NAMALWA (cell line): ENCODE measurements at places on chromosomes 1 and 21.

DNA sequence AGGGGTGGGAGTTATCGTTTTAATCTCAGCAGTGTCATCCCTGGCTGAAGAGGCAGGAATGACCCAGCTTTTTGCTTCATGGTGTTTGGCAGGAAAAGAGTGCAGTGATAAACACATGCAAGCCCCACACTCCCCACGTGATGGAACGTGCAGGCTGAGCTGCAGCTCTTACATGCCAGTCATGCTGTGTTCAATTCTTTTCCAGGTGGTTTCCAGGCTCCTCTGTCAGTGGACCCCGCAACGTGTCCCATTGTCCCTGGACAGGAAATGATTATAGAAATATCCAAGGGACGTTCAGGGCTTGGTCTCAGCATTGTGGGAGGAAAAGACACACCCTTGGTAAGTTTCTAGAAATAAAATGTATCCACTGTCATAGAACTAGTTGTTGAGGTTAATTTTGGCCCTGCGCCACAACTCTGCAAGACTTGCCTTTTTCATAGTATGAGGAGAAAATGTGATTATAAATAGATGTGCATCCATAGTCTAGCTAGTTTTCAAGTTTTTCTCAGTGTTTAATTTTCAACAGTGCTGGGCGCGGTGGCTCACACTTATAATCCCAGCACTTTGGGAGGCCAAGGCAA is 110.2 kb upstream of the L1TD1 start:
- no peak for DNase-seq

DNA sequence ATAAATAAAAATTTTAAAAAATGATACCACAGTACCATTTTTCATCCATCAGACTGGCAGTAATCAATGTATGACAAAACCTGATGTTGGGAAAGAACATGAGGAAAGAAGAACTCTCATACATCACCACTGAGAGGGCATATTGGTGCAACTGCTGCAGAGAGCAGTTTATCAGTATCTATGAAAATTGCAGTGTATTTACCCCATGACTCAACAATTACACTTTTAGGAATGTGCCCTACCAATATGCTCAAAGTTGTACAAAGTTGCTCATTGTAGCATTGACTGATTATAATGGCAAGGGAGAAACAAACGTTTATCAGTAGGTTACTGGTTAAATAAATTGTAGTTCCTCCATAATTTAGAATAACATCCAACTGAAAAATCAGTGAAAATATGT is 36.7 kb downstream of the CATSPERE start:
- no peak for DNase-seq

GRCh38 chr1:92975551-92976232 is 14.4 kb upstream of the DIPK1A start:
- peak; percentile 80 for DNase-seq

- no peak for DNase-seq
Measured at GRCh38 chr1:15279576-15280230, 32.7 kb downstream of the FHAD1 start.

DNA sequence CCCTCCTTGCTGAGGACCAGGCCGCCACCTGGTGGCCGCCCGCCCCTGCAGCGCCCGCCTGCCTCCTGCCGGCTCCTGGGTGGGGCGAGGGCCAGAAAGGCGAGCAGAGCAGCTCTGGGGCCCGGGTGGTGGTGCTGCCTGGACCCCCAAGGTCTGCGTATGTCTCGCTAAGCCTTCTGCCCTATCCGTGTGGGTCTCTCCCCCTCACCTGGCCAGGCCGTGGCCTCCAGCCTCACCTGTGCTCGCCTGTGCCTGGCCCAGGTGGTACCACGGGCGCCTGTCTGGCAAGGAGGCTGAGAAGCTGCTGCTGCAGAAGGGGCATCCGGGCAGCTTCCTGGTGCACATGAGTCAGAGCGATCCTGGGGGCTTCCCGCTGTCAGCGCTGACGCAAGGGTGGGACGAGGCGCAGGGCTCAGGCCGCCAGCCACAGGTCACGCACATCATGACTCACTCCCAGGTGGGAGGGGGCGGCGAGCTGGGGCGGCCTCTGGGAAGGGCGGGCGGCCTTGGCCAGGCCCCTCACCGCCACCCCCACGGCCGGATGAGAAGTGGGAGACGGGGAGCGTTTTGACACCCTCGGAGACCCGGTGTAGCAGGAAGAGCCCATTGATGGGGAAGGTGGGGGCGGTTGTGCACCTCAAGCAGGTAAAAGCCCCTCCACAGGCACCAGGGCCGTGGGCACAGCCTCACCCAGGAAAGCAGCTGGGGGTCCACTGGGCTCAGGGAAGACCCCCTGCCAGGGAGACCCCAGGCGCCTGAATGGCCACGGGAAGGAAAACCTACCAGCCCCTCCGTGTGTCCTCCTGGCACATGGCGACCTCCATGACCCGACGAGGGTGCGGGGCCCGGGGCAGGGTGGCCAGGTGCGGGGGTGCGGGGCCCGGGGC is 9.9 kb downstream of the RNF223 start:
- DNase-seq, result peak; percentile 78

- no peak for DNase-seq
Measured at GRCh38 chr21:45042664-45043161, 31.7 kb upstream of the ADARB1 start.

GRCh38 chr1:155069551-155070157 is 6.1 kb downstream of the EFNA4 start:
- no peak for DNase-seq

GRCh38 chr1:85396194-85396593 is 68.8 kb downstream of the DDAH1 start:
- no peak for DNase-seq

DNA sequence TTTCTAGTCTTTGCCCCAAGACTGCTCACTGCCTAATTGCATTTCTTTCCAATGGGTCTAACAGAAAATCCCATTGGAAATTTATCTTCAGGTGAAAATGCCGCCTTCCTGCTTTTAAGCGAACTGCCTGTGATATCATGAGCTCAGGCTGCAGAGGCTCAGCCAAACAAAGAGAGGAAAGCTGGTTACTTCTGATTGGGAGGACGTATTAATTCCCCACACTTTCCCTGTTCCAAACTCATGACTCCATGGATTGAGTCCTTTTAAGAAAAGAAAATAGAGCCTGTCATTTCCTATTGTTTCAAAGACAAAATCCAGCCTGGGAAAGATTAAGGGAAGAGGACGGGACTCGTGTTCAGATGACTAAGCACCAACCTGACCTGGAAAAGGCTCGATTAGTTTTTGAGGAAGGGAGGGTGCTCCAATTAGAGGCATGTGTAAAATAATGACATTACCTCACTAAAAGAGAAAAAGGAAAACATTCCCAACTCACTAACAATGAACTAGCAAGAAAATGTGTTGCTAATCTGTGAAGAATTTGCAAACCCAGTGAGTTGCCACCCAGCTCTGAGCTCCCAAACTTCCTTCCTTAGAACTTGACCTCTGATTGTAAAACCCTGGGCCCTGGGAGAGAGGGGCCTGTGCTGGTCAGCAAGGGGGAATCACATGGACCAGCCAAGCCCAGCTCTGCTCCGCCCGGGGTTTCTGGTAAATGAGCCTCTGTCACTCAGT is 61.2 kb downstream of the TCP10L start:
- no peak for DNase-seq

GRCh38 chr1:226576601-226577000 is 28.0 kb downstream of the STUM start:
- DNase-seq, result no peak

- no peak for DNase-seq
Measured at GRCh38 chr1:110555807-110556470, 37.0 kb upstream of the KCNA10 start.

DNA sequence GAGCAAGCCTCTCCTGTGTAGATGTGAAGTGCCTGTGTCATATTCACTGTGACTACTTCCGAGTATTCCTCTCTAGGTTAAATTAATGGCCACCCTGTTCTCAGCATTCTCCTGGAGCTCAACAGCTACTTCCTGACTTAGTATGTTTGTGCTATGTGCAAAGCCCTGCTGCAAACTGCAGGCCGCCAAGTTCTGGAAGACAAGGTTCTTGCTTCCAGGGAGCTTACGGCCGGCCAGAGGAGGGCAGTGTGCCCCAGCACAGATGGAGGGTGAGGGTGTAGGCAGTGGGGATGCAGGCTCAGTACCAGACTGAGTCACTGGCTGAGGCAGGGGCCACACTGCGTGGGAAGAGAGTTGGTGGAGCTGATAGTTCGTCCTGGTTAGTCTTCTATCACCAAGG is 43.2 kb downstream of the ELK4 start:
- DNase-seq, result peak; percentile 48

GRCh38 chr1:33041026-33041425 is 4.3 kb upstream of the AK2 start:
- DNase-seq, result no peak

DNA sequence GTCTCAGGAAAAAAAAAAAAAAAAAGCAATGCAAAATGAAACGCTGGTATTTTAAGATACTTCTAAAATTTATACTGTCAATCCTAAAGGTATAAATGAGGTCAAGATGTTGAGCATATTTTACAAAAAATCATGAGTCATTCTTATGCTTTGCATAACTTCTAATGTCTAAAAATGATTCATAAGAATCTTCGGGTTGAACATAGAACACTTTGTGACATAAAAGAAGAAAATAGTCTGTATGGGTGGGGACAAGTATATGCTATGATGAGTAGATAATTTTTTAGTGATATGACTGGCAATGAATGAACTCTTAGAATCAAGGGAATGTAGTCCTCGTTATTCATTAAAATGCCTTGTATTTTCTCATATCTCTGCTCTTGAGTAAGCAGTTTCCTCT is 416.9 kb upstream of the USP24 start:
- DNase-seq, result no peak

GRCh38 chr1:78388275-78388674 is 102.5 kb upstream of the PTGFR start:
- no peak for DNase-seq

GRCh38 chr1:164614316-164614715 is 55.3 kb downstream of the PBX1 start:
- no peak for DNase-seq

DNA sequence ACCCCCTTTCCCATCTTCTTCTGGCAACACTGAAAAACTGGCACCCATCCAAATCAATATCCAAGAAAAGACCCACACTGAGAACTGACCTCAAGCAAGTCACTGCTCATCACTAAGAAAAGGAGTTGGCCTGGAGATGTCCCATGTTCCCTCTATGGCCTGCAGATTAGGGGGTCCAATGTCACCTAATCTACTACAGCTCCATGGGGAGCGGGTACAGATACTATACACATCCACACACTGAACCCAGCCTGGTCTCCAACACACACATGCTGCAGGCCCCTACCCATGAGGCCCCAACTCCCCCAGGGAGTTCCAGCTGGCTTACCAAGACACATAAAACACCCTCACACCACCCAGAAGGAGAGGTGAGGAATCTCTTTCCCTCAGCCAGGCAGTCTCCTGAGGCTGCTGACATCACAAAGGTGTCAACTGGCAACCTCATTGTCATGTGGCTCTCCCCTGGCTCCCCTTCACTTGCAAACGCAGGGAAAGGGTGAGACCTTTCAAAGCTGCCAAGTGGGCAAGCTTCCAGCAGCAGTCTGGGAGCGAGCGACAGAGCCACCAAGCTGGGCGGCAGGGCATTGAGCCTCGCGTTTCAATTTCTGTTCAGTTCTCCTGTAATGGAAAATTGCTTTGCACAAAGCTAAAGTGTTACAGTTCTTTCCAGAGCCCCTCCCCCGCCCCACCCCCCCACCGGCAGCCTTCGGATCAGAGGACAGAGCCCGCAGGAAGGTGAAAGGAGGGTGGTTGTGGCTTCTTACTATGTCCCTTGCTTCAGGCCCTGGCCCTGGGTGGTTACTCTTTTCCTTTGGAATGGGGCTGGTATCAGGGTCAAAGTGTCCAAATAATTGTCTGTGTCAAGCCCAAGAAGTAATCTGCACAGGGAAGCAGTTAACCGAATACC is at the start of gene LRRC52:
Gene LRRC52, plus strand, starts transcription at position 469 of the 907 bp plus-strand sequence. Its CDS starts 297 bp downstream, at position 766.
- DNase-seq, result no peak

DNA sequence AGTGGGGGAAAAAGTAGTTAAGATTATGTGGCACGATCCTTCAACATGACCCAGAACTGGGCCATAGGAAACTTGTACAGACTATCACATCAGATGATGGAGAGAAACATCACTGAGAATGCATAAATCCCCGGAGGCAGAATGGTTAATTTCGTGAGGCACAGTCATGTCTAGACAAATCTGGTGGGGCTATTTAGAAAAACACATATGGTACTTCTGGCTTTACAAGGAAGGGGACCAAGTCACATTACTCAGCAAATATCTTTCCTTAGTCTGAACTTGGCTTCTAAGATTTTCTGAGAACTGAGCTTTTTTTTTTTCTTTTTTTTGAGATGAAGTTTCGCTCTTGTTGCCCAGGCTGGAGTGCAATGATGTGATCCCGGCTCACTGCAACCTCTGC is 9.2 kb upstream of the UQCRHL start:
- DNase-seq, result no peak

DNA sequence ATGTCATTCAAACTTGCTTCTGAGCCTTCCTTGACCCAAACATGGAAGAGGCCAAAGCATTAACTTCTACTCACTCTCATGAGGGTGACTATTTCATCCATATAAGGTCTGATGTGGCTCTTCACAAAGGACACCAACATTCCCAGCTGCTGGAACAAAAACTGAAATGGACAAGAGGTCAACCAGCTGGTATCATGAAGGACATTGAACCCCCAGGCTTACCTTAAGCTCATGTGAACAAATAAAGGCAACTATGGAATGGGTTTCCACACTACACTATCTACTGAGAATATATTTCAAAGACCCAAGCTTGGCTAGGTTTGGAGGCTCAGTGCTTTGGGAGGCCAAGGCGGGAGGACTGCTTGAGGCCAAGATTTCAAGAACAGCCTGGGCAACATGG is 26.9 kb downstream of the ANGPTL7 start:
- no peak for DNase-seq

- no peak for DNase-seq
Measured at GRCh38 chr1:163531345-163531744, 209.6 kb downstream of the NUF2 start.

DNA sequence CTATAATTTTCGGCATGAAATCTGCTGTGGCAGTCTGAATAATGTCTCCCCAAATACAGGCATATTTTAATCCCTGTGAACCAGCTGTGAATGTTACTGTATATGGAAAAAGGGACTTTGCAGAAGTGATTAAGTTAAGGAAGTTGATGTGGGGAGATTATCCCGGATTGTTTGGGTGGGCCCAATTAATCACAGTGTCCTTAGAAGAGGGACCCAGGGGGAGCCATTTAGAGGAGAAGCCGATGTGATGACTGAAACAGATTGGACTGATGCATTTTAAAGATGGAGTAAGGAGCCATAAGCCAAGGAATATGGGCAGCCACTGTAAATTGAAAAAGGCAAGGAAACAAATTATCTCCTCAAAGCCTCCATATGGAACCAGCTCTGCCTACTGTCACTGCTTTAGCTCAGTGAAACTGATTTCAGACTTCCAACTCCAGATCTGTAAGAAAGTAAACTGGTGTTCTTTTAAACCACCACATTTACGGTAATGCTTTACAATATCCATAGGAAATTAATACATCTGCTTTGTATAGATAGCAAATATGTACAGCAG is 61.1 kb upstream of the GPR88 start:
- no peak for DNase-seq

DNA sequence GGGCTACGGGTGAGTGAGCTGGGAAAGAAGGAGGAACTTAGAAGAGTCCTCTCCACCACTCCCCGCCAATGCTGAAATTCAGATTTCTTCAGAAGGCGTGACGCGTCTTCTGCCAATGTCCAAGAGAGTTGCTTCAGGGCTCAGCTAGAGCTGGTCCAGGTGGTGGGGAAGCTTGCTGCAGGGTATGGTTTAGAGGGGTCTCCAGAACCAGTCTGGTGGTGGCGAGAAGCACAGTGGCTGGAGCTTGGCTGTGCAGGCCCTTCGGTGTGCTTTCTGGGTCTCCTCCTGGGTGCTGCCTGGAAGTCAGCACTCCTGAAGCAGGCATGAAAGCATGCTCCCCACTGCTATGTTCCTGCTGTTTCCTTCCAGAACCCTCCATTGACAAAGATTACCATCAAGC is 387.2 kb downstream of the PTPRU start:
- no peak for DNase-seq

GRCh38 chr1:90834354-90834885 is 117.3 kb upstream of the BARHL2 start:
- no peak for DNase-seq
